ENCODE measurements at places on chromosomes 12 and 14. TPM values are rescaled to one million over a fixed set of nuclear protein-coding genes. Genes with fewer than 3 reads are reported as not detected.
A peak's percentile ranks its signal among the peaks of the same experiment; 100 is the strongest.

GRCh38 chr14:67704484-67705089 lies 2.9 kb downstream of the RDH12 start:
- DNase-seq: no peak

GRCh38 chr12:16229676-16230075 lies 47.8 kb downstream of the SLC15A5 start:
- DNase-seq: no peak

DNA sequence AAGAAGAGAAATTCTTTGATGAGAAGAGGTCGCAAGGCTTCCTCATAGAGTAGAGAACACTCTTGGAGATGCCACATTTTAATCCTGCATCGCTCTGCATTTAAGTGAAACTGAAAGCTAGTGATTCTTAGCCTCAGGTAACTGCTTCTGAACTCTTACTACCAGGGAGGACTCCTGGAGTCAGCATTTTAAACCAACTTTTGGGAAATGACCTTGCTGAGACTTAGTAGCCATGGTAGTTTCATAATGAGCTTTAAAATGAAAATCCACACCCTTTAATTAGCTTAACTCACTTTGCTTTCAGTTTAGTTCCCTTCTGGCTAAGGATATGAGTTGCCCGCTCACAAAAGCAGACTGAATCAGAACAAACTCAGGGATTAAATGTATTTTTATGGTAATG lies 80.3 kb downstream of the SYNE2 start:
- DNase-seq: no peak

- peak; percentile 17 for DNase-seq
Measured at GRCh38 chr12:52598966-52599365, 2.3 kb downstream of the KRT72 start.

DNA sequence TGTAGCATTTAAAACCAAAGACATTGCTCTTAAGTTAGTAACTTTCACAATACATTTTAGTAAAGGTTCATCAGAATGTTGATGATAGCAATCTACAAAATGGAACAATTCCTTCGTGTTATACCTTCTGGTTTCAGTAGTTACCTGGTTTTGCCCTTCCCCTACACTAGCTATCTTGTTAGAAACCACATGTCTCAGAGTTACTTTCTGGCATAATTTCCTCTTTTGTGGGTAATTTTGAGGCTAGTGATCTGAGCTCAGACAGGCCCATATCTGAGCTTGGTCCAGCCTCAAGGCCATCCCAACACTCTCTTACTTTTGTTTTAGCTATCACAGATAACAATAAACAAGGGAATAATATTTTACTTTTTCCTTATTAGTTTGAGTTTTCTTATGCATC lies 196.9 kb downstream of the KITLG start:
- DNase-seq: no peak

DNA sequence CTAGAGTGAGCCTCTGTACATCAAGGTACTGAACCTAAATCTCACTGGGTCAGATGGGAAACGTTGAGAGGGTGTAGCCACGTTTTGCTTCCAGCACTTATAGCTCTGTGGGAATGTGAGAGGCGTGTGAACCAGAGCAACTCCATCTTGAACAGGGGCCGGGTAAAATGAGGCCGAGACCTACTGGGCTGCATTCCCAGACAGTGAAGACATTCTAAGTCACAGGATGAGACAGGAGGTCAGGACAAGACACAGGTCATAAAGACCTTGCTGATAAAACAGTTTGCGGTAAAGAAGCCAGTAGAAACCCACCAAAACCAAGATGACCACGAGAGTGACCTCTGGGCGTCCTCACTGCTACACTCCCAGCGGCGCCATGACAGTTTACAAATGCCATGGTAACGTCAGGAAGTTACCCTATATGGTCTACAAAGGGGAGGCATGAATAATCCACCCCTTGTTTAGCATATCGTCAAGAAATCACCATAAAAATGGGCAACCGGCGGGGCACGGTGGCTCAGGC lies 63.4 kb upstream of the NCOR2 start:
- no peak for DNase-seq

DNA sequence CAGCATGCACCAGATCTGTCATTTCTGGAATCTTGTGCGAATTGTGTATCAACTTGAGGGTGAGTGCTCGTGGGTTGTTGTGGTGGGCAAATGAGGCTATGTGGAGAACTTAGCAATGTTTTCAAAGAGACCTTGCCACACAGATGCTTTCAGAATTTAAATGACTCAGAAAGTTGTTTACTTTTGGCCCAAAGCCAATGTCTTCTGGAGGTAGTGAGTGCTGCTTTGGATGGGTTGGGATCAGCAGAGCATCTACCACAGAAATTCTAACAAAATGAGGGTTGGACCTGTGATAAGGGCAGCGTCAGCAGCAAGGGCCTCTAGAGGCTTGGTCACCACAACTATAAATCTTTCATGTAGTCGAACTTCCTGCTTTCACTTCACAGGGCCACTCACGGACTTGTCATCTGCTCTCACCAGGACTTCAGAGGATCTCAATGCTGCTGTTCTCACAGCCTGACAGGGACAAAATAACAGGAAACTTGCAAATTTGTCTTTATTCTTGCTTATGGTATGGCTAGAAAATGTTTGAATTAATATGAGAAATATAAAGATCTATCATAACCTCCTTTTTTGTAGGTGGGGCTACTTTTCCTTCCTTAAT lies 111.4 kb downstream of the DACT1 start:
- no peak for DNase-seq

DNA sequence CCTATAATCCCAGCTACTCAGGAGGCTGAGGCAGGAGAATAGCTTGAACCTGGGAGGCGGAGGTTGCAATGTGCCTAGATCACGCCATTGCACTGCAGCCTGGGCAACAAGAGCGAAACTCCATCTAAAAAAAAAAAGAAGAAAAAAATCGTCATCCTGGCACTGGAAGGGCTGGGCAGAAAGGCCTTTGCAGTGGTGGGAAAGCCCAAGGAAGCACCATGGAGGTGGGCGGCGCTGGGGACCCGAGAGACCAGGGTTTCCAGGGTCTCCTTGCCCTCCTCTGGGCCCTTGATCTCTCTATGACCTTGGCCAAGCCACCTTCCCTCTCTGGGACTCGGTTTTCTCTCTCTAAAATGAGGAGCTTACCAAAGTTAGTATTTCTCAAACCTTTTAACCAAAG lies 65.4 kb downstream of the LGMN start:
- DNase-seq: no peak

DNA sequence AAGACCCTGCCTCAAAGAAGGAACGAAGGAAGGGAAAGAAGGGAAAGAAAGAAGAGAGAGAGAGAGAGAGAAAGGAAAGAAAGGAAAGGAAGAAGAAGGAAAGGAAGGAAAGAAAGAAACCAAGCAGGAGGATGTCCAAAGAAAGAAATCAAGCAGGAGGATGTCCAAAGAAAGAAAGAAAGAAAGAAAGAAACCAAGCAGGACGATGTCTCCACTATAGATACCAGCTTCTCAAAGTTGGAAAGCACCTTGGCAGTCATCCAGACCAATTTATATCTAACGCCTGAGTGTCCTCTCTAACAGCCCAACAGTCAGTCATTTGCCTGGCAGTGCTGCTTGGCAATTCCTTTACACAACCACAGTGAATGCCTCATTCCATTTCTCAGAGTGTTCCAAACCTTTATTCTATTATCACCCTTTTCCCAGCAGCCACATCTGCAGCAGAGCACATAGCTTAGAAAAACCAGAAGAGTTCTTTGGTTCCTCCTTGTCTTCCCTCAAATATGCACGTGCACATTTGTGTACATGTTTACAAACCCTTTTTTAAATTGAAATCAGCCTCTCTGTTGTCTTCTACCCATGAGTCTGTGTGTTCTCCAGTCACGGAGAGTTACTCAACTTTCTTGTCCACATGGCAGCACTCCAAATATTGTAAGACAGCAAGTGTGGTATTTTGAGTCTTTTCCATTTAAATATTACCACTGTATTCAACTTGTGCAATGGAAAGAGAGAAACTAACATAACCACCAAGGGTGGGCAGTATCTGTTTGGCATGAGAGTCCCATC lies 138.4 kb downstream of the STXBP6 start:
- DNase-seq: no peak

The JKAMP gene
- total RNA-seq: 37.8 TPM

The CEBPE gene
- 0.31 TPM for total RNA-seq

The APOLD1 gene
- 41.1 TPM for total RNA-seq

The LRP10 gene
- 106 TPM for total RNA-seq
